AG08396 (cell line): ENCODE measurements at places on chromosomes 2 and 18.

DNA sequence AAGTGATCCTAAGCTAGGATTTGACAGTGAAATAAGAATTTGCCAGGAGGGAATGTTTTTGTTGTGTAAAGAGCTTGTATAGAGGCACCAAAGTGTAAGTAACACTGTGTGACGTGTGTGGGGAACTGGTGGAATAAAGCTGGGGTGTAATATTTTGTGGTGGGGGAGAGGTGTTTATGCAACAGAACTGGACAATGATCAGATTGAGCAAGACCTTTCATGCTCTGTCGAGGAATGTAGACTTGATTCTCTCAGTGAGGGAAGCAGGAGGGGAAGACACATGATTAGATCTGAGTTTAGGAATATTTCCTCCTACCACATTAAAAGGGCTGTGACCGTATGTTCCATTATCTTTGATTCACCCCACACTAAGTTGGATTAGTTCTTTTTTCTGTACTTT, 43.6 kb downstream of the EFEMP1 start:
- no peak for DNase-seq

DNA sequence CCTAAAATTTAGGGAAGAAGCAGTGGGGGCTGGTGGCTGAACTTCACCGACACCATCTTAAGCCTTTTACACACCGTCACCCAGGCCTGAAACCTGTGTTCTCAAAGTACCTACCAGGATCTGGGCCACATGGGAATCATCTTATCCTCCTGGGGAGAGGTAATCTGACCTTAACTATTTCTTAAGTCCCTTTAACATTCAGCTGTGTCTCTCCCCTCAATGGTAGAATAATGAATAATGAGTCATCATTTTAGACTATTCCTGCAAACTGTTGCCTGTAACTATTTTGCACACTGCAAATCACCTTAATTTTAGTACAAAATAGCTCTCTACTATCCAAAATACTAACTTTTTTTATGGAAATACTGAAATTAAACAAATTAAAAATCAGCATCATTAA, 149.4 kb upstream of the KLF7 start:
- DNase-seq, result no peak

DNA sequence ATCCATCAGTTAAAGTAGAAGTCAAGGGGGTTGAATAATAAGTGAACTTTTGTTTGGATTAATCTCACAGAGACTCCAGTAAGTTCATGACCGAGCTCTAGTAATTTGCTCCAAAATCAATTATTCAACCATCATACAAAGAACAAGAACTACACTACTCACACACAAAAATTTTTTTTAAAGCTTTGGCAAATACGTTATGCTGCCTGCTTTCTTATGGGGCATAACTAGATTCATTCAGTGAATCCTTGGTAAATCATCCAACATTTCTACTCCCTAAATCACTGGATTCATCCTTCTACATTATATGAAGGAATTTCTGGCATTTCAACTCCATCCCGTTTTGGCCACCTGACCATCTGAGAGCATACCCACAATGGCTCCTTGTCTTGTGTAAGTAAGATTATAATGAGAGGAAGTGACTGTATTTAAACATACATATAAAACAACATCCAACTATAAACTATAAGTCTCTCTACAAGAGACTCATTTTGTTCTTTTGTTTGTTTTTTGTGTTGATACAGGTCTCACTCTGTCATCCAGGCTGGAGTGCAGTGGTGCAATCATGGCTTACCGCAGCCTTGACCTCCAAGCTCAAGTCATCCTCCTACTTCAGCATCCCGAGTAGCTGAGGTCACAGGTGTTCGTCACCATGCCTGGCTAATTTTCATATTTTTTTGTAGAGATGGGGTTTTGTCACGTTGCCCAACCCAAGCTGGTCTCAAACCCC, 144.2 kb upstream of the LRRTM4 start:
- DNase-seq, result no peak

DNA sequence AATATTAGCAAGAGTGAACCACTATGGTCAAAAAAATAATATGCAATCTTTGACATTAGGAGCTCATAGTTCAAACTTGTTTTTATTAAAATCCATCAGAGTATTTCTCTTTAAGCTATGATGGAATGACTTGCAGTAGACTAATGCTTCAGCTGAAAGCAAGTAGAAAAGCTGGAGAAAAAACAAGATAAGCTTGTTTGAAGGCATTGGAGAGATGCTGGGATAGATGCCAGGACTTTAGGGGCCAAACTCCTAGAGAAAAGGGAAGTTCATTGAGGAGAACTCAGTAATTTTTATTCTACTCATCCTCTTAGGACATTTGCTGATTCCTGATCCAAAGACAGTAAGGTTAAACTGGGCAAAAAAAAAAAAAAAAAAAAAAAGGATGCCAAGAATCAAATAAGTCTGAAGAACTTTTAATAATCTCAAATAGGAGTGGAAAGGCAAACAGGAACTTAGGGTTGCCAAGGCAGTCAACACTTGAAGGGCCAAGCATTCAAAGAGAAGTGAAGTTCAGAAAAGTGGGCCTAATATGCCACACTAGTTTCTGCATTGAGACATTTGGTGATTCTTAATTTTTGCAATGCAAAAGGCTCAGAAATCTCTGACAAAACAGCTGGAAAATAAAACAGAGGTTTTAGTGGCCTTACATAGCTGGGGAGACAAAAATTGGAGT, 19.7 kb upstream of the AFF3 start:
- DNase-seq, result no peak
